ENCODE measurements at places on chromosomes 5 and 9.

GRCh38 chr5:167920589-167920988, 370.9 kb upstream of the WWC1 start:
- DNase-seq = no peak

- no peak for DNase-seq
These were observed 5.2 kb downstream of the GM2A start for GRCh38 chr5:151258201-151258611.

- DNase-seq = no peak
These were observed 153.6 kb downstream of the TRIO start for GRCh38 chr5:14296533-14297331.

GRCh38 chr9:6384732-6385131, 28.3 kb upstream of the UHRF2 start:
- DNase-seq = no peak

GRCh38 chr5:2997179-2997578, 245.7 kb upstream of the IRX2 start:
- DNase-seq = no peak

DNA sequence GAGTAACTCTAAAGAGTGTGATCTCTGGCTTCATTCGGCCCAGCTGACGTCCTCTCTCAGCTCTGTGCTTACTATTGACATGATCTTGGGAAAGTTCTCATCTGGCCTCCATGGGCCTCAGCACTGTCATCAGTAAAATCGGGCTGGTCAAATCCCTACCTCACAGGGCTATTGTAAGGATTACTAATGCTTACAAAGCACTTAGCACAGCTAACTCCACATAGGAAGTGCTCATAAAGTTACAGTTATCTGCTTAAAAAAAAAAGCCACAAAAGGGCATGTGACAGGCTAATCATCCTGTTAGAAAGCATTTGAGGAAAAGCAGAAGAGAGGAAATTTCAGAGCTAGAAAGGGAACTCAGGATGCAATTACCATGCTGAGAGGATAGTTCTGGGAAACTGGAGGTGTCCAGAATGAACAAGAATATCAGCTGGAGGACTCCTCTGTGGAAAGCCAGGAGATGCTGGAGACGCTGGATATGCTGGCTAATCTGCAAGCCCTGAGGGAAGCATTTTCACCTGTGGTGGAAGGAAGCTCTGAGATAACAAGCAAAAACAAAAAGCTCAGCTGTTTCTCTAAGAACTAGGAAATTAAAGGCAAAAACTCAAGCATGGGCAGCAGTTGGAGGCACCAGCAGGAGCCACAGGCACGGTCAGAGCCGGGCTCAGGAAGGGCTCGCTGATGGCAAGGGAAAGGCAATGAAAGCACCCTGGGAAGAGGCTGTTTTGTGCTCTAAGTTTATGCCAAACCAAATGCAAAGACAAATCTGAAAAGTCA, 4.4 kb upstream of the BHMT start:
- DNase-seq = no peak

DNA sequence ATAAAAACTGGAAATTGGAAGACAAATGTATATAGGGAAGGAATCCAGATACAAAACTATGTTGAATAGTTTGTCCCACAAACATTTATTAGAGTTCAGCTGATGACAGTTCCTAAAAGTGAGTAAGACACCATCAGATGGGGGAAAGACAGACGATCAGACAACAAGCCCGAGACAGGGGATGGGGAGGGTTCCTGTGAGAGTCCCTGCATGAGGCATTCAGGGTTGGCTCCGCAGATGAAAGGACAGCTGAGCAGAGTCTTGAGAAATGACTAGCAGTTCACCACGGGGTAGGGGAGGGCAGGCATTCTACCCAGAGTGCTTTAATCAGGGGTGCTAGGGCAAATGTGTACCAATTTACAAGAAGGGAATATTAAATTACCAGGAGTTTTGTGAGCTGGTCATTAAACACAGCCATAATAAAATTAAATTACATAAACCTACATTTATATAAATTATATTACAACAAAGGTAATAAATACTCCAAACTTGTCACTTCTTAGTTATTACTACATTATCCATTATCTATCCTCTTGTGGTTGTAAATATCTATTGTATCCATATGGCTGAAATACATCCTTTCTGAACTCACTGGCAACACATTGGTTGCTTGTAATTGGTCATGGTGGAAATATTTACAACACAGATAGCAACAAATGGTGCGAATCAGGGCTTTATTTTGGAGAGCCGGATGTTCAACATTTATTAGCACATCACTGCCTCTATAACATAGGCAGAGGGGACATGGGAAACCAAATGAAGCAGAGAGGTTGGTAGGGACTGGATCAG, 27.8 kb downstream of the TNFSF15 start:
- DNase-seq = peak; percentile 52

- DNase-seq = peak; percentile 69
These were observed 46.2 kb upstream of the DENND4C start for GRCh38 chr9:19184144-19184917.

GRCh38 chr9:134776080-134776796, 104.4 kb upstream of the FCN2 start:
- DNase-seq = no peak

GRCh38 chr5:125478599-125478998, 732.2 kb upstream of the ZNF608 start:
- no peak for DNase-seq

DNA sequence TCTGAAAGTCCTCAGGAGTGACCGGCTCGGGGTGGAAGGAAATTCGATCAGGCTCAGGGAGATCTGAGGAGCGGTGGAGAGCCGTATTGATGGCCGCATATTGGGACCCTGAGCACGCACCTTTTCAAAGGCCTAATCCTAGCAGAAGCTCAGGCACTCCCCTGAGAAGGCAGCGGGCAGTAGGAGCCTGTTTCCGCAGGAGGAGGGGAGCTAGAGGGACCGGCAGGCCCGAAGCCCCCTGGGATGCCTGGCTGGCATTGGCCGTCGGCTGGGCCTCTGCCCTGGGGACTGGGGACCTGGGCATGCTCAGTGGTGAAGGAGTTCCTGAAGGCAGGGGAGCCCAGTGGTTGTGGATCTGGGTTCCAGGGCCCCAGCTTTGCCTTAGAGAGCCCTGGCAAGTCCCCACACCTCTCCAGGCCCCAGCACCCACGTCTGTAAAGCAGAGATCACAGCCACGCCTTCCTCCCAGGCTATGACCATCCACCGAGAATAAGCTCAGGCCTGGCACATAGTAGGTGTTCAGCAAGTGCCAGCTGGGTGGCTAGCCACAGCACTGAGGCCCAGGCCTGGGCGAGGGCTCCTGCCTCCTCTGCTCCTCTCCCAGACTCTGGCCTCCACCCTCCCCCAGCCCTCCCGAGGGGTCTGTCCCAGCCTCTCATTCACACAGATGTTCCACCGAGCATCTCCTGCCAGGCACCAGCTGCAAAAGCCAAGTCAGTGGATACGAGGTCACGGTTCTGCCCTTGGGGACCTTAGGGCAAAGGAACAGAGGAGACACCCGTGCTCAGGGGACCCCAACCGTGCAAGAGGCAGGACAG, 17.2 kb upstream of the QRFP start:
- no peak for DNase-seq

Measured in stimulated activated CD4-positive, alpha-beta T cell treated with anti-CD3 and anti-CD28 coated beads, Interleukin-2, amount 100 ng/mL, for 4 hours (primary cell).